AG20443 (cell line): ENCODE measurements at places on chromosomes 1 and 21.
A peak's percentile ranks its signal among the peaks of the same experiment; 100 is the strongest.

DNA sequence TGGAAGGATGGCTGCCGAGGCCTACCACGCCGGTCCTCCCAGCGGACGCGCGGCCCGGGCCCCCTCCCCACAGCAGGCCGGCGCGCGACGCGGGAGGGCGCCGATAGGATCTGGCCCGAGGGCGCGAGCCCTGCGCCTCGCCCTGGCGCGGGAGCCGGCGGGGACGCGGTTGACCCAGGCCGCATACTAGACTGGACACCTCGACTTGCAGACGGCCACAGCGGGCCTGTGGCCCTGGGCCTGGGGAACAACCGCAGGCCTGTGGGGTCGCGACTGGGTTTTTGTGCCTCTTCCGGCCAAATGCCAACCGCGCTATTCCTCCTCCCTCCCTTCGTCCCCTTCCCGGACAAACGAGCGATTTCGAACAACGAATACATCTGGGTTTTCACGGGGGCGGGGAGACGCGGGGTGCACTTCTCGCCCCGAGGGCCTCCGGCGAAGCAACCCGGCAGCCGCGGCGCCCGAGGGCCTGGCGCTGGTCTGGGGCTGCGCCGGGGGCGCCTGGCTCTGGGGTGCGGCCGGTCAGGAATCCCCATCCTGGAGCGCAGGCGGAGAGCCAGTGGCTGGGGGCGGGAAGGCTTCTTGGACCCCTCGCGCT, 2.4 kb downstream of the NHLH2 start:
- peak; percentile 30 for DNase-seq

DNA sequence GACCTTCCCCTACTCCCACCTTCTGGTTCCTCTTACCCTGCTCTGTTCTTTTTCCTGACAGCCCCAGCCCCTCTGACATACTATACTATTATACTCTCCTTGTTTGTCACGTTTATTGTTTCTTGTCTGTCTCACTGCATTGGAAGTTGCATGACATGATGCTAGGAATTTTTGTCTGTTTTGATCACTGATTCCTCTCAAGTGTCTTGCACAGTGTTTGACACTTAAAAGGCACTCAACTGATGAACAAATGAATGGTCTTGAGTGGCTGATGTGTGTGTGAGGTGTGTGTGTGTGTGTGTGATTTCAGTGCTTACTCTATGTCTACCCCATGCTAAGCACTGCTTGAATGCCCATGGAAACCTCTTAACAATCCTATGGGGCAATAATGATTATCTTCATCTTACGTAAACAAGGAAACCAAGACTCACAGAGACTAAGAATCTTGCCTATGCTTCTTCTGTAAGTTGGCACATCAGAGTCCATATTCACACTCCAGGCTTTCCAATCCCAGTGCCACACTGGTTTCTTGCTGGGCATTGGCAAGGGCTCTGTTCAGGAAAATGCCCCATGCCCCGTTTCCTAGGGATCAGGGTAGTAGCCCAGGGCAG, 59.7 kb downstream of the ATP1A1 start:
- DNase-seq = no peak

GRCh38 chr1:164473544-164473943, 85.4 kb upstream of the PBX1 start:
- no peak for DNase-seq

GRCh38 chr1:212614453-212615200, 6.1 kb downstream of the ATF3 start:
- no peak for DNase-seq

DNA sequence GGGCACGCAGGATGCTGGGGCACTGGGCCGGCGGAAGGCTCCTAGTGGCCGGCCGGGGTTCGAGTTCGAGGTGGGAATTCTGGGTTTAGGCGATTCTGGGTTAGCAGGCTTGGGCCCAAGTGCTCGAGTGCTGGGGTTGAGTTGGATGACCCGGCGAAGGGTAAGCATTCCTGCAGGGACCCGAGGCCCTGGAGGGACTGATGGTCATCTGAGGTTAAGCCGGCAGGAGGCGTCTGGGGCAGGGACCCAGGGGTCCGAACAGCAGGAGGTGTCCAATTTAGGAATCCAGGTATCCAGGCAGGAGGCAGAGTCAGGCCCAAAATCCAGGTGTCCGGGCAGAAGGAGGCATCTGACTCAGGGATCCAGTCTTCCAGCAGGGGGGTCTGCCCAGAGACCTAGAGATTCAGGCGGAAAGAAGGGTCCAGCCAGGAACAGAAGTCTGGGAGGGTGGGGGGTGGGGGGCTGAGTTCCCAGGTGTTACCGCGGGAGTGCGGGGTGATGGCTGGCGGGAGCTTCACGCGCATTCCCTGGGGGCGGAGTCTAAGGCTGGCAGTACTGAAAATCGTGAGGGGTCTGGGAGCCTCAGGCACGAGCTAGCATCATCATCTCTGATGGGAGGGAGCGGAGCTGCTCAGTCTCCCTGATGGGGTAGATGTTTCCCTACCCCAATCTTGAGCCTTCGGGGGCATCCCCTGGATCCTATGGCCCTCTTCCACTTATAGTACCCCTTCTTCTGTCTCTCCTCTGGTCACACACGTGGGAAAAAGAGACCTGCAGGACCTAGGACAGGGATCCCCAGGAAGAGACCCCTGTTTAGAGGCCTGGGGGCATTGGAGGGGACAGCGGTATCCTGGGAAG, 585 bp downstream of the GPR3 start:
- no peak for DNase-seq

DNA sequence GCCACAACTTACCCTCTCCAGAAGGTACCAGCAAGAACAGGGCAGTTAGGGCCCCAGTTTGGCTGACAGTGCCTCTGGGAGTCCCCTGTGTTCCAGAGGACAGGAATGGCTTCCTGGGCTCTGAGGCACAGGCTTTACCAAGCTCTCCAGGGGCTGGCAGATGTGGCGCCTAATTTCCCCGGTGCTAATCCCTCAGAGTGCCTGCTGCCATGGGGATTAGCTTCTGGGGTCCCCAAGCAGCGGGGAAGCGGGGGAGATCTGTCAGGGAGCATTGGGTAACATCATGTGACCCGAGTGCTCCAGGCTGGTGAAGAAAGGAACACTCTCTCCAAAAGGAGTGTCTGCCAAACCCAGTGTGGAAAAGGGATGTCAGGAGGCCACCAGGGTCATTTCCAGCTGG, at the start of gene LACTBL1:
LACTBL1 (minus strand) TSS at position 107 of the 400 bp plus-strand sequence. CDS start 550 bp downstream, outside the sequence.
- DNase-seq = no peak

DNA sequence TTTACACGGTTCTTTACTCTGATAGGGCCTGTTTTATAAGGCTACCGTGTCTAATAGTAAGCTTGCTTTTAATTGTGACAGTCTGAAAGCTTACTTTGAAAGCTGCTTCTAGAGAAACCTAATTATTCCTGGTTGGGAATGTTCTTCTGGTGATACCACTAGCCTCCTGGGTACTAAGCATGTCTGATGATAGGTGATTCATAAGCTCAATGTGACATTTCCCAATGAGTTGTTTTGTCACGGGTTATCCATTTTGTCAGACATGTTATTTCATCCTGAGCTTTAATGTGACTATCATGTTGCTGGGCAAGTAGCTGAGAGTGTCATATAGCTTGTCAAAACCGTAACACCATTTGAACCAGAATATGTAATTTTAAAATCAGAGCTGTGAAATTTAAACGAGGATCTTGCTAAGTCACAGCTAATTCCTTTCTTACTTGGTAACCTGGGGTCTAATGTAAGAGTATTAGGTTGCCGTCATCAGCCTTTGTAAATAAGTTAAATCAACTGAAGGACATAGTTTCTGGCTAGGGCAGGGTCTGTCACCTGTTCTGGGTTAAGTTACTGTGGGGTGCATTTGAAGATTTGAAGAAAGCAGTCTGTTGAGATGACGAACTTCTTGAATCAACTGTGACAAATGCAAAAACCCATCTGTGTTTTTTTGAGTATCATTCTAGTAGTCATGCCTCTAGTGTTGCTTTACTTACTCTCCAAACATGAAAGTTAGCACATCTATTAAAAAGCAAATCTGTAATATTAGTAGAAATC, 529.2 kb downstream of the USP25 start:
- DNase-seq = no peak

DNA sequence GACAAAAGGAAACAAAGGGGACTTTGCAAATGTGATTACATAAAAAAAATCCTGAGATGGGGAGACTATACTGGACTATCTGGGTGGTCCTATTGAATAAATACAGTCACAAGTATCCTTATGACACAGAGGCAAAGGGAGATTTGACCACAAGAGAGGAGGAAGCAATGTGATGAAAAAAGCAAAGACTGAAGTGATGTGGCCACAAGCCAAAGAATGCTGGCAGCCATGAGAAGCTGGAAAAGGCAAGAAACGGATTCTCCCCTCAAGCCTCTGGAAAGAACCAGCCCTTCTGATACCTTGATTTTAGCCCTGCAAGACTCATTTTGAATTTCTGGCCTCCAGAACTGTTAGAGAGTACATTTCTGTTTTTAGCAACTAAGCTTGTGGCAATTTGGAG, 36.4 kb downstream of the OLFML2B start:
- DNase-seq = no peak

DNA sequence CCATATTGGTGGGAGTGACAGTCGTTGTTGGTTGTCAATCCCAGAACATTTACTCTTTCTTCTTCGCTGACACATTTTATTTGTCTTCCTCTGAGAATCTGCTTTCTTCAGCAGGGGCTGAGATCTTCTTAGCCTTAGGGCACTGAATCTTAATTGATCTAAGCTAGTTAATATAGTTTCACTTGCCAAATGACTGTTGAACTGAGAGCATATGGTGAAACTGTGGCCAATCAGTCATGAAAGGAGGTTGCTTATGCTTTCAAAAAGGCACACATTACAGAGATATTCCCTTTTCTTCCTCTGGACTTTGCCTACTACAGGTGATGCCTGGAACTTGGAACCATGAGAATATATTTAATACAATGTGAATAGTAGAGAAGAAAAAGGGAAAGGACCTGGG, 60.0 kb upstream of the KIAA0040 start:
- no peak for DNase-seq

- no peak for DNase-seq
Measured at GRCh38 chr1:1364266-1364665, 5.9 kb upstream of the MXRA8 start.

GRCh38 chr1:35847935-35848565, 35.0 kb upstream of the AGO1 start:
- no peak for DNase-seq

DNA sequence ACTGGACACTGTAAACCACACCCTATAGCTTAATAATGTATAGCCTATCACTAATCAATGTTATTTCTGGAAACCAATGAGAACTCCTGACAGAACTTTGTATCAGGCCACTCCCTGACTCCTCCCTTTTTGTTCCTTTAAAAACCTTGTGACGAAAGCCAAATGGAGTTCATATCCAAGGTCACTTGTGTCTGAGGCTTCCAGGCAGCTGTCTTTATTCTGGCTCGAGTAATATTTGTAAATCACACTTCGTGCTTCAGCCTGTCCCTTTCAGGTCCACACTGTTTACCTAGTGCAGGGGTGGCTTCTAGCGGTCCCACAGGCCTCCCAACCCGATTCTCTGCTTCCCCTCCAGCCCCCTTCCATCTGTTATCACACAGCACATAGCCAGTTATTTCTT, 16.2 kb upstream of the CAPN9 start:
- DNase-seq = no peak

GRCh38 chr21:34771512-34772028, 102.8 kb downstream of the CLIC6 start:
- DNase-seq = no peak

DNA sequence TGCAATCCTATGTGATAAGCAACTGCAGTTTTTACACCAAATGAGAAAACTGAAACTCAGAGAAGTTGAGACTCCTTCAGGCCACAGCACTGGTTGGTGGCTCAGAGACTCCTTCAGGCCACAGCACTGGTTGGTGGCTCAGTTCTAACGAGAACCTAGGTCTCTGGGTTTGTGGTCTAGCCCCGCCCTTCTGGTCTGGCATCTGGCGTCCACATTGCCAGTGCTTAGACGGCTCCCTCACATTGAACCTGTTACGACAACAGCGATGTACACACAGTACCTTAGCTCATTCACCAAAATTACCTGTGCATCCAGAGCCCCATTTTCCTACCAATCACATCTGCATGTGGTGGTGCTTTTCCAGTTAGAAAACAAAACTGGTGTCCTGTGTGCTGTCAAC, 66.1 kb downstream of the NID1 start:
- DNase-seq = no peak

DNA sequence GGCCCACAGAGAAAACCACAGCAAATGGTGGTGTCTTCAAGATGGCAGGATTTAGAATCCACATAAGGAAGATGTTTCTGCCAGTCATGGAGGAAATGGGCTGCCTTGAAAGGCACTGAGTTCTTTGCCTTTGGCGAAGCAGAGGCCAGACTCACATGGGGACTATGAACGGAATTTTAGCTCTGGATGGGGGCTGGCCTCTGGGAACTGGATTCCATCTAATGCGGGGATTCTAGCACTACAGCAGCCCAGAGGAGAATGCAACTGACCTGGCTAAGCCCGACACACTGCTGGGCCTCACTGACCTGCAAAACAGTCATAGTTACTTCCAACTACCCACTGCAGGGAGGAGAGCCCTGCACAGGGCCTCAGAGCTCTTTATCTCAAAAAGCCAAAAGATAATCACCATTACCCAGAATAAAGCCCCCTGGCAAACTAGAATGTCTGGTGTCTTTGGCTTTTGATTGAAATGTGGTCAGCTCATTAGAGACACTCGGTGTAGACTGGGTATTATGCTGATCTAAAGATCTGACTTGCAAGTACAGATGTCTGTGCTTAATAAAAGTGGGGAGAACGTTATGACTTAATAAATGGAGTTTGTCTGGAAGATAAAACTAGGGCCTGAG, 11.6 kb downstream of the HCRTR1 start:
- no peak for DNase-seq

DNA sequence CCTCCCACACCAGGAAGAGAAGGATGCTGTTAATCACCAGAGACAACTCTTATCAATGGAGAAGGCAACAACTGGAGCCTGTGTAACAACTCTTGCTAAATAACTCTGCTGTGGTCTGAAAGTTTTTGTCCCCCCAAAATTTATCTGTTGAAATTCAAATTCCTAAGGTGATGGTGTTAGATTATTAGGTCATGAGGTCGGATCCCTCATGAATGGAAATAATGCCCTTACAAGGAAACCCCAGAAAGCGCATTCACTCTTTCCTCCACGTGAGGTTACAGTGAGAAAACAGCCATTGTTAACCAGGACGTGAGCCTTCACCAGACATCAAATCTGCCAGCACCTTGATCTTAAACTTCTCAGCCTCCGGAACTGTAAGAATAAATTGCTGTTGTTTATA, 141.9 kb upstream of the CXADR start:
- no peak for DNase-seq

DNA sequence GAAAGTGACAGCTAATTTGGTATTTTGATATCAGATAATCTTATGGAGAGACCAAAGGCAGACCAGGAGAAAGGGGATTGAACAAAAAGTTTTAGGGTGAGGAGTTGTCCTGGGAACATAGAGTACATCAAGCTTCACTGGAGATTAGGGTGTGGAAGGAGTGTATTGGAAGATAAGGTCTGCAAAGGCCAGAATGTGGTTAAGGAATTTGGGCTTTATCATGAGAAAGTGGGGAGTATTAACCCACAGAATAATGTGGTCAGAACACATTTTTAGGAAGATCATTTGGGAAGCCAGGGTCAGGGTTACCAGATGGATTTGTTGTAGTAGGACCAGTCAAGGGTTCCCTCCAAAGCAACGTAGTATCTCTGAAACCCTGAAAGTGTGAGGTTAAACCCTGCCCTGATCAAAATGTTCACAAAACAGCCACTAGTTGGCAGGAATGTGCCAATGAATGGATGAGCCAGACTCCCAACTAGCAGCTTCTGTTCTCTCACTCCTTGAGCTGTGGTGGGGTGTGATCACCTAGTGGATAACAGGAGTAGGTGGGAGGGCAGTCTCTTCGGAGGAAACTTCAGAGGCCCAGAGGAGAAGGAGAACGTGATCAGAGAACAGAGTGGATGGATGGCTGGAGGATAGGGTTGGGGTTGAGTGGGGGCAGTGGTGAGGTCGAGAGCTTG, 35.8 kb downstream of the SLC2A1 start:
- peak; percentile 77 for DNase-seq
